Astrocyte of the cerebellum (primary cell): ENCODE measurements at places on chromosomes 16 and 17.
A peak's percentile ranks its signal among the peaks of the same experiment; 100 is the strongest.

DNA sequence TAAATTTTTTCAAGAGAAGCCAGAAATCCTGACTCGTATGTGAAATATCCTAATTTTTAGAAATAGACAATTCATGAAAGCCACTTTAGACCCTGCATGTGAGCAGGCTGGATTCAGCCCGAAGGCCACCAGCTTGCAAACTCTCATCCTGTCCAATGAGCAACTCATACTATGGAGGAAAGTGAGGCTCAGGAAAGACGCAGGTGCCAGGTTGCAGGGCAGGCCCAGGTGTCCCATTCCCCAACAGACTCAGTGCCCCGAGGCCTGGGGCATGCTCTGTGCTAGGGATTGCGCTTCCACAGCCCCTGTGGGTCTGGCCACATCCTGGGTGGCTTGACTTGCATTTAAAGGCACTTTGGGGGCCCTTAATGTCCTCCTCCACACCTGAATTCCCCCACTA lies 16.7 kb upstream of the RASD1 start:
- no peak for DNase-seq

DNA sequence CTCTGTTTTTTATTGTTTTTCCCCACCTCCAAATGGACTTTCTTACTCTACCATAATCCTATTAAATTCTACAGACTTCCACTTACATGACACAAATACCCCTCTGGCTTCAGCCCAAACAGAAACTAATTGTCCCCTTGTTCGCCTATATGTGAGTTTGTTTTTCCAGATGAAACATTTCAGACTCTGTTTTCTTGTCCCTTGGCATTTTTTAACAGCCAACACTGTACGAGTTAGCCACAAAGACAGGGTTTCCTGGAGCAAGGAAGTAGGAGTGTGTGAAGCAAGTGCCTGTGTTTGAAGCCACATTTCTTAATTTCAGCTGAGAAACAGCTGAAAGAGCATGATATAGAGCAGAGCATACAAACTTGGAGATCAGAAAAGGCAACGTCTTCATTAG lies 382.2 kb upstream of the CDH5 start:
- no peak for DNase-seq

- no peak for DNase-seq
Measured at GRCh38 chr17:1727258-1727789, 2.8 kb downstream of the WDR81 start.

GRCh38 chr17:47852113-47852949 lies 1.4 kb upstream of the SP6 start:
- no peak for DNase-seq

DNA sequence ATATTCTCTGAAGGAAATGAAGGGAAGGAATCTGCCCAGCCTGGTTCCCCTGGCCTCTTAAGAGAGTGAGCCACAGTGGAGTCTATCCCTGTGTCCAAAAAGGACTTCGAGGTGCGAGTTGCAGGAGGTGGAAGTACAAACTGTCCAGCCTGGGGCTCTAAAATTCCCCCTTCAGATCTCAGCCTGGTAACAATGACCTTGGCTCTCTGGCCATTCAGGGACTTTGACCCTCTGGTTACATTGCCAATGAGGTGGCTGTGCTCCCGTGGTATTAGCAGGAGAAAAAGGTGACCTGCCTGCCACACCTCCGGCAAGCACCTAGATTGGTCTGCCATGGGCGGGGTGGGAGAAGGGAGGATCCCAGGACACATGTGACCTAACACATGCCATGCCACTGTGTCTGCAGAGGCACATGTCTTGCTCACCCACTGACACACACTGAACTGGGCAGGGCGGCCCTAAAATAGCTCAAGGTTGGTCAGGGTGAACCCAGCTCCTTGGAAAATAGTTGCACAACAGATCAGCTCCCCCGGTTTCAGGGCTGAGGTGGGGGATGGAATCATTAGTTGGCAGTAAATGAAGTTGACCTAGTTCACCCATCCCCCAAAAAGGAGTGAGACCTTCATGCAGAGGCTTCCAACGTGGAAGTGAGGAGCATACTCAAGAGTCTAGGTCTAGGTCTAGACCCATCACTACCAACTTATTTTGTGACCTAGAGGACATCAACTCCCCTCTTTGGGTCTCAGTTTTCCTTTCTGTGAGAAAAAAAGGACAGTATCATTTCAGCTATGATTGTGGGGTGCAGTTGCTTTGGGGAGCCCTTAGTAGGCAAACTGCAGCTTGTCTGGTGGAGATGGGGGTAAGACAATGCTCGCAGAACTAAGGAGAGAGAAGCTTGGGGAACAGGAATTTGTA lies 2.2 kb downstream of the NR1D1 start:
- no peak for DNase-seq

DNA sequence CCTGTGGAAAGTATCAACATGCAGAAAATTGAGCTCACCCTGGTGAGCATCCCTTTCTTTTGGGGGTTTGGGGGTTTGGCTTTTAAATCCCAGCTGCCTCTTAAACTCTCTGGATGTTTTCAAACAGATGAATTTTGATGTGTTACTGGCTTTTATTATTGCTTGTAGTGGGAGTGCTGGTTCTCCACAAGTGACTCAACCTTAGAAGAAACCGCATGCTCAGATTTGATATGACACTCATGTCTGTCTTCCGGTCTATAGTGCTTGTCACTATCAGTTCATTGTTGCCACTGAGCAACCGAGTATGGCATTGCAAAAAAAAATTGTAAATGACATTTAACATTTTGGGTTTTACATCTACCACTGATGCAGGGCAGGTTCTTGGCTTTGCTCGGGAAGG lies 104.5 kb downstream of the HS3ST4 start:
- DNase-seq: no peak

DNA sequence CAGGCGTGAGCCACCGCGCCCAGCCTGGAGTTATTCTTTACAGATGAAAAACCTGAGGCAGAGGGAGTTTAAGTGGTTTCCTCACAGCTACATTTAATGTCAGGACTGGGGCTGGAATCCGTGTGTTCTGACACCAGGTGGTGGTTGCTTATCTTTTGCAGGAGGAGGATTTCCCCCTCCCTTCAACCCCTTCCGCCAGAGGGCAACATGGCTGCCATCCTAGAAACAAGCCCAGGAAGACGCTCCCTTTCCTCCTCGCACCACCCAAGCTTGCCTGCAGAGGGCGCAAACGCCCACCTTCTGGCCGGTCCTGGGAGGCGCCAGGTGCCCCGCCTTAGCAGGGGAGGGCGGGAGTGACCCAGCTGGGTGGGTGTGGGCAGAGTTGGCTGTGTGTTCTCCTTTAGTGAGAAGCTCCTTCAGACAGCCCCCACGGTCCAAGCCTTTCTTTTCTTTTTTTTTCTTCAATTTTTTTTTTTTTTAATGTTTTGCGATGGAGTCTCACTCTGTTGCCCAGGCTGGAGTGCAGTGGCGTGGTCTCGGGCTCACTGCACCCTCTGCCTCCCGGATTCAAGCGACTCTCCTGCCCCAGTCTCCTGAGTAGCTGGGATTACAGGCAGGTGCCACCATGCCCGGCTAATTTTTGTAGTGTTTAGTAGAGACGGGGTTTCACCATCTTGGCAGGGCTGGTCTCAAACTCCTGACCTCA lies 9.9 kb upstream of the RAP1GAP2 start:
- DNase-seq: peak; percentile 28

GRCh38 chr16:47045023-47045422 lies 71.5 kb upstream of the DNAJA2 start:
- no peak for DNase-seq

- no peak for DNase-seq
Measured at GRCh38 chr16:5415123-5415522, 317.5 kb upstream of the EEF2KMT start.

GRCh38 chr16:66495440-66495839 lies 54.5 kb downstream of the TK2 start:
- DNase-seq: no peak

- DNase-seq: no peak
Measured at GRCh38 chr16:69037373-69038160, 67.9 kb upstream of the HAS3 start.
